Renal cortical epithelial cell (primary cell): ENCODE measurements at places on chromosomes 6 and 20.

GRCh38 chr6:143515061-143515760 is 3.7 kb upstream of the FUCA2 start:
- DNase-seq = no peak

- no peak for DNase-seq
Observed at GRCh38 chr20:21262812-21263211, 40.3 kb upstream of the XRN2 start.

GRCh38 chr6:157036245-157036711 is 259.1 kb downstream of the ARID1B start:
- DNase-seq = no peak

- peak; percentile 87 for DNase-seq
Observed at GRCh38 chr6:7389451-7390225, at the start of the genes CAGE1 and RIOK1. Gene CAGE1, minus strand, starts transcription at chr6:7389742. Its CDS starts 2,569 bp downstream, at chr6:7387173. Gene RIOK1, plus strand, starts transcription at chr6:7389808. Its CDS starts 195 bp downstream, at chr6:7390003.

DNA sequence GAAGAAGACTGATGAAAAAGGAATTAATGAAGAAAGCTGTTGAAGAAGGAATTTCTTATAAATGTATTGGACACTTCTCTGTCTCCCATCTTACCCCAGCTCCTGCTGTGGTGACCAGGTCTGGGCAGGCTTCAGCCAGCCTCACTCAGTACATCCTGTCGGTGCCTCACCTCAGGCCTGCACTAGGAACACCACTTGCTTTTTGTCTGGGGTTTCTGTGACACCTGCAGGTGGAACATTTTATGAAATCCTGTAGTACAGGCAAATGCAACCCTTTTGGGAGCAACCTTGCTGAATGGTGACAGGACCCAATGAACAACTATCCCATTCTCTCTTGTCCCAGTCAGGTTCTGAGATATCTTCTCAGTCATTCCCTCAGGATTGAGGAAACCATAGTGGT is 129.7 kb downstream of the PRDM13 start:
- DNase-seq = no peak

- DNase-seq = no peak
Observed at GRCh38 chr6:7445885-7446461, 56.4 kb downstream of the RIOK1 start.

DNA sequence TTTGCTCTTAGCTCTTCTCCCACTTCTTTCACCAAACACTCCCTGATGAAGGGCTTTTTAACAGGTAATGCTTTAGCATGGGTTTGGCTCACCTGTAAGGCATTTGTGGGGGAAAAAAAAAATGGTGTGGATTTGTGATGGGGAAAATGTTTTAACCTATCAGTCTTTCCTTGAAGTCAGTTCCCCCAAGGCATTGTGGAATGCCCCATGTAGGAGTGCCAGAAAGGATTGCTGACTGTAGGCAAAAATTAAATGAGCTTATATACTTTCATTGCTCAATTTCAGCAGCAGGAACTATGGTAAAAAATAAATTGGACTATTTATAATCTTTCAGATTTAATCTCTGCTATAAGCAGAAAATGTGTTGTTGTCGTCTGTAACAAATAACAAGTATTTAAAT is 10.6 kb upstream of the SASH1 start:
- DNase-seq = no peak

- no peak for DNase-seq
Observed at GRCh38 chr6:4736371-4736873, 39.8 kb upstream of the CDYL start.

DNA sequence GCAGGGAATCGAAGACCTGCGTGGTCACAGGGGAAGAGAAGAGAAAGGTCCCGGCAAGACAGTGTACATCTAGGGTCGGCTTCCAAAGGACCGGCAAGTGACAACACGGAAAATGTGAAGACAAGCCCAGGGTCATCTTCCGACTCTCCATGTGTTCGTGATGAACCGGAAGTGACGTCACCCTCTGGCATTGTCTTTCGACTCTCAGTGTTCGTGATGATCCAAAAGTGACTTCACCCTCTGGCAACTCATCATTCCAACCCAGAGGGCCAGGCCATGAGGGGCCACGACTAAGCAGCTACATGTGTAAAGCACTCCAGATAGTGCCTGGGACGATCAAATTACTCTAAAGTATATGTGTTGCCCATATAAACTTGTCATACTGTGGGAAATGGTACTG is 290.8 kb downstream of the THBS2 start:
- DNase-seq = no peak

GRCh38 chr20:433300-433975 is 25.3 kb downstream of the RBCK1 start:
- DNase-seq = peak; percentile 56

- DNase-seq = no peak
Observed at GRCh38 chr6:9398071-9398766, 962.9 kb upstream of the SLC35B3 start.

GRCh38 chr6:67896476-67896875 is 738.6 kb upstream of the ADGRB3 start:
- DNase-seq = no peak

DNA sequence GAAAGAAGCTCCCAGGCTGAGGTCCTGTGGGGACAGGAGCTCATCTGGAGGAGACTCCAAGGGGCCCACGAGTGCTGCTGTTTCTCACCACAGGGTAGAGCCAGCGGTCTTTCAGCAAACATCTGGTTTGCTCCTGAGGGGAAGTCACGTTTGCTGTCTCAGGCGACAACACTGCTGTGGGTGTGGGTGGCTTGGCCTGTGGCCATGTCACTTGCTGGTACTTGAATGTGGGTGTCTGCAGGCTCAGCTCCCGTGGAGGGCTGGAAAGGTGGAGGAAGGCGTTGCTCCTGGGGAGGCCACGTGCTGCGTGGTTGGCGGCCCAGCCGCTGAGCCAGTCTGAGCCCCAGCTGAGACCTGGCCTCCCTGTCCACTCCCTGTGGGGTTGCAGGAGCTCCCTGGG is 52.8 kb upstream of the MPC1 start:
- no peak for DNase-seq

GRCh38 chr20:652615-653109 is 338 bp downstream of the SRXN1 start:
- no peak for DNase-seq

- no peak for DNase-seq
Observed at GRCh38 chr6:63816401-63816981, 180.9 kb downstream of the PHF3 start.

DNA sequence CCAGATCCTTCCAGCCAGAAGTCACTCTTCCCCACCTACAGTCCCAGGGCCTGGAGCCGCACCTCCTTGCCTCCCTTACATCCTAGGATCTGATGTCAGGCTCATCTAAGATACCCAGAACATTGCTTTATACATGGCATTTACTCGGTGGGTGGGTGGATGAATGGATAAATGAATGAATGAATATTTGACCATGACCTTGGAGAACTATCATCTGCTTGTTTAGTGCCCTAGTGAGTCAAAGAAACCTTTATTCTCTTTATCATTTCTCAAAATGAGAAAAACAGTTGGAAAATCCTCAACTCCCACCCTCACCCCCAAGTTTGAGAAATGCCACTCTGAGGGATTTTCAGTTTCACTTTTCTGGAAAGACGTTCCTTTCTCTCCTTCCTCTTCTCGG is 56.0 kb downstream of the DAAM2 start:
- DNase-seq = no peak

GRCh38 chr20:60283281-60283680 is 325.1 kb downstream of the CDH26 start:
- DNase-seq = no peak
